EH (cell line): ENCODE measurements at places on chromosomes 16 and 17.

DNA sequence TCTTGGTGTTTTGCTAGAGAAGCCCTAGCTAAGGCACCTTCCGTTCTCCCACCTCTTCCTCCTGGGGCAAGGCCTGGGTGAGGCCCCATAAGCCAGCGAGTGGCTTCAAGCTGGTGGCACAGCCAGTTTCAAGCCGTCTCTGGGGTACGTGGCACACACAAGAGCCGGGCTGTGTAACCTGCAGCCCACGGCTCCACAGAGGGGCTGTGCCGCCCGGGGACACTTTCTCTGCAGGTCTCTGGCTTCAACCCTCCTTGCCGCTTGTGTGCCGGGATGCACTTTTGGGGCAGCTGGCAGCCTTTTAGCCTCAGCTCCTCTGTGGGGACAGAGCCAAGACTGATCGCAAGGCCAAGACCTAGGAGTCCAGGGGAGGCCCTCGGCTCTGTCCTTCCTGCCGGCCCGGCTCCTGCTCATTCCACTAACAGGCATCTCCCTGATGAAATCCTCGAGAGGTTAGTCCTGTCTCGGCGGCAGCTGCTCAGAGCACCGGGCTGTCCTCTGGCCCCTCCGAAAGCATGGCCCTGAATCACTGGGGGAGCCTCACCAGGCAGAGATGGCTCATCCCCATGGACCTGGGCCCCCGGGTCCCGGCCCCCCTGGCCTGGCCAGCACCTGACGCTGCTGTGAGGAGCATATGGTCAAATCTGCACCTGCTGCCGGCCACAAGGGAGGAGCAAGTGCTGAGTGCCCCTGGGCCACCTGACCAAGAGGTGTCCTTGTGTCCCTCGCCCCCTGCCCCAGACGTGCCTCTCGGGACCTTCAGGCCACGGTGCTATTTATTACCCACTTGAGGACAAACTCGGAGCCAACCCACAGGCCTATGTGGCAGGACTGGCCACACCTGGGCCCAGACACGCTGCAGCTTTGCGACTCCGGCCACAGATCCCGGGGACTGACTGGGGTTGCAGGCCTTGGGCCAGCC is 98.5 kb downstream of the METRNL start:
- DNase-seq = no peak

DNA sequence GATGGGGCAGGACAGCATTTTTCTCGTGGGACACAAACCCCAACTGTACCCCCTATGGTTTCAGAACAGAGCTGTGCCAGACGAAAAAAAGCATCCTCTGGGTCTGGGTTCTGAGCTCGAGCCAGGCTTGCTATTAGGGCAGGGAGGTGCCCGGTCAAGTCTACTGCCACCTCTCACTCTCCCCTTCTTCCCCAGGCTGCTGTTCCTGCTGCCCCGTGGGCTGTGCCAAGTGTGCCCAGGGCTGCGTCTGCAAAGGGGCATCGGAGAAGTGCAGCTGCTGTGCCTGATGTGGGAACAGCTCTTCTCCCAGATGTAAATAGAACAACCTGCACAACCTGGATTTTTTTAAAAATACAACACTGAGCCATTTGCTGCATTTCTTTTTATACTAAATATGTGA is 1.1 kb downstream of the MT1E start:
- no peak for DNase-seq

DNA sequence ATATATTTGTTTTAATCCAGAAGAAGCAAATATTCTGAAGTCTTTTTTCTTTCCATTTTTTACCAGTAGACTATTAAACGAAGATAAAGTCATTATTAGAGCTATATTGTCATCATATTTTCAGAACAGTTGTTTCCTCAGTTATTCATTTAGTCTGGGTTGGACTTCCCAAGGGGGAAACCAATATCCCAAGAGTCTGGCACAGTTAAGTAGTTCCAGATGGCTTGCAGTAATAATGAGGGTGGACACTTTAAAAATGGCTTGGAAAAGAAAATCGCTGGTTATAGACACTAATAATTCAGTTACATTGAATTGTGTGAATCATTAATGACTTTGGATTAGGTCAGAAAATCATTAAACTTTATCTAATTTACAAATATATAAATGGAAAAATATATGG is 3.9 kb downstream of the PPM1E start:
- no peak for DNase-seq

DNA sequence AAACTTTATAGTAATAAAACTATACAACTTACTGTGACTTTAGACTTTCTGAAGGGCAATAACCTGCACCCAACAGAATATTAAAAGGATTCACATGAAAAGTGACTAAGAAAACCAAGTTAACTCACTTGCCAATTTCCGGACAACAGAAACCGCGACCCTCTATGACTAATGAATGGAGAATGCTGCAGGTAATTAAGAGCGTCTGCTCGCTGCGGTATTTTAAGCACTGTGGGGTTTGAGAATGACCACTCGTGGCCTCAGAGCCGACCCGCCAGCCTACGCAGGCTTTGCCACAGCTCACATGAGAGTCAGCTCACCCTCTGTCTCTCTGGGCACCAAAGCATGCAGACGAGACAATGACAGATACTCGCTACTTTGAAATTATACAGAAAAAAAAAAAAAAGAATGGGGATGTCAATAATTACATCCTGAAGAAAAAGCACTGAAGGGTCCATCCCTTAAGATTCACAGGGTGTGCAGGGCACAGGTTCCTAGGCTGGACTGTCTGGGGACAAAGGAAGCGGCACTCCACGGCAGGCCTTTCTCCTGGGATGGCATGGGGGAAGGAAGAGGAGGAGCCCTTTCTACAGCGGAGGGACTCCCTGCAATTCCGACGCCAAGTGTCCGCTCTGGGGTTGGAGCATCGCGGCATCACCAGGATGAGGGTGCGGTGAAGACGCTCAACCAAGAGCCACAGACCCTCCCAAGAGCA is 35.0 kb downstream of the ZCCHC14 start:
- peak; percentile 97 for DNase-seq

DNA sequence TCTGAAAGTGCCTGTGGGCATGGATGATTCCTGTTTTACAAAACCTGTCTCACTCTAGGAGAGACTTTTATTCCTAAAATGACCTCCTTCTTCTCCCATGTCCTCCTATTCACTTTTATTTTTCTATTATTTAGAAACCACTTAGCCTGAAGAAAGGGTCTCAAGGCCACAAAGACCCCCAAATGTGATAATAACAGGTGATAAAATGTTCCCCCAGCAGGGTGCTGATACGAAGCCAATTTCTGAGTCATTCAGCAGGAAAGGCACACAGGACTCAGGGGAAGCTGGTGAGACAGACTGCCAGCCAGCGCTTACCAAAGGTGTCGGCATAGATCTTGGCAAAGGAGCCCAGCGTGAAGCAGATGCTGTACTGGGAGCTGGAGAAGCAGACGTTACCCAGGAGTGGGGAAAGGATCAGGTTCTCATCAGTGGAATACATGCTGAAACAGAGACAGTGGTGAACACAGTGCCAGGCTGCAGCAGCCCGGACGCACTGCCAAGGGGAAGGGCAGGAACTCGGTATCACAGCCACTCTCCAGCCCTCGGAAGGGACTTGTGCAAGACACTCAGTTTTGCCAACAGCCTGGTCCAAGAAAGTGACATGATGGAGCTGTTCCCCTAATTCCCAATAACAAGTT is 24.6 kb downstream of the HIGD1B start:
- DNase-seq = no peak
